ENCODE measurements at places on chromosomes 7 and 10. TPM values are rescaled to one million over a fixed set of nuclear protein-coding genes. Genes with fewer than 3 reads are reported as not detected.
A peak's percentile ranks its signal among the peaks of the same experiment; 100 is the strongest.

DNA sequence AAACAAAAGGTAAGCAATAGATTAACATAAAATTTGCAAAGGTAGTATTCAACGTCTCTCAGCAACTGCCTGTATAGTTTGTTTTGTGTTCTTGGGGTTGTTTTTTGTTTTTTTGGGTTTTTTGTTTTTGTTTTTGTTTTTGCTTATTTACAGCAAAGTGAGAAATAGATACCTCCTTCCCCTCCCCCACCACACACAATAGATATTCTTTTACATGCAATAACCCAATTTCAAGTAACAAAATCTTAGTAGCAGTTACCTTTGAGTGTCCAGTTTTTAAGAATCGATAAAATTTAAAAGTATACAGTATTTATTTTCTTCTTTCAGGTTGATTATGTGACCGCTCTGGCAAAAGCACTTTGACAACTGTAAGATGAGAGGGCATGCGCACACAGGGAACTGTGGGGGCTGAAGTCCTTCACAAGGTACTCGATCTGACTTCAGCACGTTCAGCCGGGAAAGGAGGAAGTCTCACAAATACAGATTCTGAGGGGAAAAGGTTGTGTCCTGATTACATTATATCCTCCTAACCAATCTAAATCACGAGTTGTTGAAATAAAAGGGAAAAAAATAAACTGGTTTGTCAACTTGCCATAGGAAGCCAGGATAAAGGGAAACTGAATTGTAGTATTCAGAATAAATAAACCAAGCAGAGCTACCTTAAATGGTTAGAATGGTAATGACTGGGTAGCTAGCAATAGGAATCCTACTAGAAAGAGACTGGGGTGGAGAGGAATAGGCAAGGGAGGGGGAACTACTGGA lies 47.8 kb downstream of the CPEB3 start:
- no peak for DNase-seq

DNA sequence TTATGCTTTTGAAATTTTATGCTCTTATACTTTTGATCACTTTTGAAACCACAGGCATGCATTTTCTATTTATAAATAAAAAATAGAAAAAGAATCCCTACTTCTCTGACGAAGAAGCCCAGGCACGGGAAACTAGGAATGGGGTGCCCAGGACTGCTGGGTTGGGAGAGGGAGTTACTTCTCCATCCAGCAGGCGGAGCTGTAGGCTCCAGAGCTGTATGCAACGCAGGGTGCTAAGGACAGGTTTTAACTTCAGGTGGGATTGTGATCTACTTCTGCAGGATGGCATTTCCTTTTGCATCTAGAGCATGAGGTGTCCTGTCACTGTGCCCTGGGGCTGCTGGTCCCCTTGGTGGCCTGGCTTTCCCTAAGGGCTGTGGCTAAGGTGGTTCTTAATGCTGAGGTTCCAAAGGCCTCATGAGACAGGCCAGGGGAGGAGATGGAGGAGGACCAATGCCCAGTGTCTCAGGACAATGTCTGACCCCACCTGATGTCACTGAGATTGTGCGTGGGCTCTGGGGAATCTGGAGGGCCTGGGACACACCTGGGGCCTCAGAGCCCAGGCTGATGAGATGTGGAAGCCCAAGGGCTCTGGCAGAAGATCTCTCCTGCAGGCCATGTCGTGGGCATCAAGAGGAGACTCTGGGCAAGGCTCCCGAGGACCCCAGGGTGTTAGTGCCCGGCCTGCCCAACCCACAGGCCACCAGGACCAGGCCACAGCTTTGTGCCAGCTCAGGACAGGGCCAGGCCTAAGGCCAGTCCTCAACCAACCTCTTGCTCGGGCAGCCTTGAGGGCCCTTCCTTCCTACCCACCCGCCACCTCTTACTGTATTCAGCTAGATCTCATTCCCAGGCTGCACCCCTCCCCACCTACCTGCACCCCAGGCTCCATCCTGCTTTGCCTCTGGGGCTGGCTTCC lies 507 bp downstream of the CCDC201 start:
- DNase-seq, result no peak

DNA sequence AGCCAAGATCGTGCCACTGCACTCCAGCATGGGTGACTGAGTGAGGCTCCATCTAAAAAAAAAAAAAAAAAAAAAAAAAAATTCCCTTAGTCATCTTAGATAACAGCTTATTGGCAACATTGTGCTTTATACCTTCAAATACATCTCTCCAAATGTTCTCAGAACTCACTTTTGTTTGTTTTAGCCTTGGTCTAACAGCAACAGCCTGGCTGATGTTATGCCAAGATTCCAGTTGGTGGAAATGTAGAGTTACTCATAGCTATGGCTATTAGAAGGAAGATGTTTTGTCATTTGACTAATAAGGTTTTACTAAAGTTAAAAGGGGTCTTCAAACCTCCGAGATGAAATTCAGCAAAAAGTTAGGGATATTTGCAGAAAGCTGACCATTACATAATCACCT lies 481.4 kb downstream of the NEBL start:
- peak; percentile 64 for DNase-seq

DNA sequence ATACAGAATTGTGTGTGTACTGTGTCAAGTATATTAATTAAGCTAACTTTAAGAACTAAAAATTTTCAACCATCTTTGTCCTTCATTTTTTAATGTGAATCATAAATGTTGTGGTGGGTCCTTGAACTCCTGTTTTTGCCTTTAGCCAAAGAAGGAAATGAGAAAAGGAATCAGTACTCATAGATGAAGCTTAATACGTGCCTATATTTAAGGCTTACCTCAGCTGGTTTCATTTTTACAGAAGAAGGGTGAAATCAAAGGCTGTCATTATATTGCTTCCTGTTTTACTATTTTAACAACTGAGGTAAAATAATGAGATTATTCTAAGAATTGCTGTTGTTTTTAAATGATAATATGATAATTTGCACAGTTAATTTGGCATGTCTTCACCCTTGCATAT lies 6.3 kb upstream of the SNX13 start:
- no peak for DNase-seq

- DNase-seq, result no peak
These were observed 17.5 kb upstream of the TEX36 start for GRCh38 chr10:125700355-125700911.

DNA sequence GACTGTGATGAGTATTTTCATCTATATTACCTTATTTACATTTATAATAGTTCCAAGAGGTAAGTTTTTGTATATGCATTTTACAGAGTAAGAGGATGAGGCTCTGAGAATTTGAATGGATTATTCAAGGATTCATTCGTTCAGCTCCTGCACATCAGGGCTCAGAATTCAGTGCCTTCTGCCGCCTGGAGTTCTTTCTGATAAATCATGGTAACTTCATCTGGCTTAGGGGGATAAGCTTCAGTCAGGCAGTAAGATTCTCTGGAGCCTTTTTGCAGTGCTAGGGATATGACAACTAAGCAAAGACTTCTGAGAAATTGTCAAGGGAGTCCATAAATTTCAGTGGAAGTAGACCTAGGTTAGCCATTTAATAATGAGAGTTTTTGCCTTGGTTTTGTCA lies 668.6 kb downstream of the NRG3 start:
- DNase-seq, result no peak

Gene DPCD
- 1.3 TPM for total RNA-seq

Gene CDK14
- total RNA-seq, result 5.1 TPM
